ENCODE measurements at places on chromosomes 4 and X. TPM values are rescaled to one million over a fixed set of nuclear protein-coding genes. Genes with fewer than 3 reads are reported as not detected.

DNA sequence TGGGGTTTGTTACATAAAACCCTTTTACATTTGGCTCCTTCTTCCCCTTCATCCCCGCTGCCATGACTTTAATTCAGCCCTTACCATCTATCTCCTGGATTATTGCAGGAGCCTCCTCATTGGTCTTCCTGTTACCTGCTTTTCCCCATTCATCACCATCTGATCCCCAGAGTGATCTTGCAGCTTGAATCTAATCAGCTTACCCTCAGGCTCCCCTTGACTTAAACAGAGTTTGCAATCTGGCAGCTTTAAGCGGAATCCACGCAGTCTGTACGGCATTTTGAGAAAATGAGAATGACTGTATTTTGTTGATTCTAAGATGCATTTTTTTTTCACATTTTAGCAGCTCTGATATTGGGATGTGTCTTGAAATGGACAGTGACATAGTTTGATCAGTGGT, 14.9 kb upstream of the PPEF1 start:
- H3K27ac ChIP-seq, result no peak overlapping the region
- H3K36me3 ChIP-seq, result no peaks in the 10 kb centered on the region
- H3K4me1 ChIP-seq, result no peaks in the 10 kb centered on the region
- H3K4me3 ChIP-seq, result no peak overlapping the region

DNA sequence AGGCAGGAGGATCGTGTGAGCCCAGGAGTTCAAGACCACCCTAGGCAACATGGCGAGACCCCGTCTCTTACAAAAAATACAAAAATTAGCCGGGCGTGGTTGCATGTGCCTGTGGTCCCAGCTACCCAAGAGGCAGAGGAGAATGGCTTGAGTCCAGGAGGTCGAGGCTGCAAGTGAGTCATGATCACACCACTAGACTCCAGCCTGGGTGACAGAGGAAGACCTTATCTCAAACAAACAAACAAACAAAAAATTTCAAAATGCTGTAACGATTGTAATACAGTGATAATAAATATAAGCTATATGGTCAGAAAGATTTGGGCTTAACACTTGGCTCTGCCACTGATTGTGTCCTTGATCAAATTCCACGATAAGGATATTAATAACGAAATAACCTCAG, 24.2 kb downstream of the SLC25A4 start:
- H3K4me1 ChIP-seq, result peaks cover 20% of the 10 kb centered on the region
- peaks cover 27% of the 10 kb centered on the region for H3K27me3 ChIP-seq
- peaks cover 51% of the 10 kb centered on the region for H3K36me3 ChIP-seq
- DNase-seq, result no peak
- H3K27ac ChIP-seq, result no peak overlapping the region

- no peak for DNase-seq
- no peak overlapping the region for H3K4me3 ChIP-seq
- peaks cover 2% of the 10 kb centered on the region for H3K27me3 ChIP-seq
- no peaks in the 10 kb centered on the region for H3K4me1 ChIP-seq
- H3K27ac ChIP-seq, result no peak overlapping the region
Observed at GRCh38 chr4:173478201-173478912, 51.7 kb downstream of the HAND2 start.

GRCh38 chrX:15522464-15522863, 21.9 kb downstream of the BMX start:
- no peak for DNase-seq
- no peak overlapping the region for H3K4me3 ChIP-seq
- no peak overlapping the region for H3K27ac ChIP-seq

GRCh38 chr4:1218634-1219565, 30.0 kb downstream of the CTBP1 start:
- peaks cover 42% of the 10 kb centered on the region for H3K36me3 ChIP-seq
- H3K4me1 ChIP-seq, result peaks cover 27% of the 10 kb centered on the region
- peak overlapping the region; percentile 50 for H3K27ac ChIP-seq
- no peak overlapping the region for H3K4me3 ChIP-seq
- no peak for DNase-seq

DNA sequence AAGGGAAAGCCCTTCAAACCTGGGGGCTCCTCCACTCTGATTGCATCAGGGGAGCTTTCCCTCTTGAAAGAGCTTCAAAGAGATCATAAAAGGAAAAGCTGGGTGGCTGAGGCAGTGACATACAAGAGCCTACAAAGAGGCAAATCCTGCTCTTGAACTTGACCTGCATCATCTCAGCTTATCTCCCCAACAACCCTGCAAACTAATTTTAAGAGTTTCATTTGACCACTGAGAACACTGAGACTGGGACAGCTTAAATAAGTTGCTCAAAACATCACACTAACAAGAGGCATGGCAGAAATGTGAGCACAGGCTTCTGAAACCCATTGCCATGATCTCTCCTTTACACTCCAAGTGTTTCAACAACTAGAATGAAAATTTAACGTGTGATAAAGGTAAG, 101.6 kb upstream of the PPARGC1A start:
- H3K27ac ChIP-seq, result no peak overlapping the region
- no peaks in the 10 kb centered on the region for H3K4me1 ChIP-seq
- no peak overlapping the region for H3K4me3 ChIP-seq
- DNase-seq, result no peak

DNA sequence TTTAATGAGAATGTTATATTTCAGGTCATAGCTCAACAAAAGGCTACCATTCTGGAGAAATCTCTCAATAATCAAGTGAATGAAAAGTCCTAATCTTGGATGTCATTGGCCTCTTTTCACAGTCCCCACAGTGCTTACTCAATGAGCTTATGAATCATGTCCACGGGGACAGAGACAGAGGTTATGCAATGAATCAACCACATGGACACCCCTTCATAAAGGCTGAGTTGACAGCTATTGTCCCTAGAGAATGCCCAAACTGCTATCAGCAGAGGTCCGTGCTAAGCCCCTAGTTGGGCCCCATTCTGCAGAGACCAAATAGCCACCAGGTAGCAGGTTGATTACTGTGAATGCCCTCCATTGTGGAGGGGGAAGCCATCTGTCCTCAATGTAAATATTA, 158.1 kb downstream of the LHFPL1 start:
- no peaks in the 10 kb centered on the region for H3K36me3 ChIP-seq
- no peak overlapping the region for H3K4me3 ChIP-seq
- no peak overlapping the region for H3K27ac ChIP-seq
- no peaks in the 10 kb centered on the region for H3K4me1 ChIP-seq
- H3K27me3 ChIP-seq, result no peaks in the 10 kb centered on the region

DNA sequence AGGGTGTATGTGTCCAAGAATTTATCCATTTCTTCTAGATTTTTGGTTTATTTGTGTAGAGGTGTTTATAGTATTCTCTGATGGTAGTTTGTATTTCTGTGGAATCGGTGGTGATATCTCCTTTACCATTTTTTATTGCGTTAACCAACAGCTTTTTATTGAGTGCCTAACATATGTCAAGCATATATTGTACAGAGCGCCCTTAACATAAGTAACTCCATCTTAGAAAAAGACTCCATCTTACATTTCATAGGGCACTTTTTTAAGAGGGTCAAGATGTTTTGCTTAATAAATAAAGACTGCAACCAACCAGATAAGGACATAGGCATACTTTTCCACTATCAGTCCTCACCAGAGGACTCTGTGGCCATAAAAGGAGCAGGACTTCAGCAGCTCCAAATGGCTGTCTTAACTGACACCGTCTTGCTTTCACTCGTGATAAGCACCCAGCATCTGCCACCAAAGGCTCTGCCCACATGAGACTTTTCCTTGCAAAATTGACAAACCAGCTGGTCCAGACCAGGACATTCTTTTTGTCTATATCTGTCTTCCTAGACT, 75.0 kb downstream of the HS6ST2 start:
- no peaks in the 10 kb centered on the region for H3K36me3 ChIP-seq
- H3K27ac ChIP-seq, result no peak overlapping the region
- no peaks in the 10 kb centered on the region for H3K4me1 ChIP-seq
- no peak for DNase-seq

DNA sequence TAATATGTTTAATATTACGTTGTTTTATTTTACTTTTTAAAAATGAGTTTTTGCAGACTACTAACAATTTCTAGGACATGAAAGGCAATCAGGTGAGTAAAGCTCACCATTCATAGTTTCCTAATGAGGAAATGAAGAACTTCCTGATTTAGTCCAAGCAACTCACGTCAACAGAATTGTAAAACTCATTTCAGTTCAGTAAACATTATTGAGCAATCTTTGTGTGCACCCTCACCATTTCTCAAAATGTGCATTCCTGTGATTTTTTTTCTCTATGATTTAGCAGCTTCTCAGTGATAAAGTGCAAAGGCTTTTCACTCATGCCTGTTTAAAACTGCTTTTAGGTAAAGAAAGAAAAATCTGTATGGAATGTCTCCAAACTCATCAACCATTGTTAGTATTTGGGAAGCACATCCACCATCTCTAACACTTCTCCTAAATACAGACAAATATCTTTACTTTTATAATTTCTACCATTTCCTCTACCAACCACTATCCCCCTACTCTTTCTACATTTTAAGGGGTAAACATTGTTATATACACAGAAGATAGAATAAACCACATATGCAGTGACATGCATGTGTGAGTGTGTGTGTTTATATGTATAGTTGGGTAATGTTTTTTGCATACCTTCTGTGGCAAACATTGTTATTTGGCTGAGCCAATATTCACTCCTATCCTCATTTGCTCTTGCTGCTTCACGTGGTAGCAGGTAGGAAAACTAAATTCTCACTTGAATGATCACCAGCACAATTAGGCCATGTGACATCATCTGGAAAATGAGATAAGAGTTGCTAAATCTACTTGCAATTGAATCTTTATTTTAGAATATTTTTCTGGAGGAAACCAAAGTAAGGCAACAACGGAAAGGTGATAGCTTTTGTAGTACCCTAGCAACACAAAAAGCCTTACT, 54.7 kb upstream of the PRDM8 start:
- DNase-seq, result no peak
- H3K27me3 ChIP-seq, result no peaks in the 10 kb centered on the region
- H3K4me1 ChIP-seq, result peaks cover 68% of the 10 kb centered on the region
- H3K4me3 ChIP-seq, result no peak overlapping the region
- peaks cover 16% of the 10 kb centered on the region for H3K36me3 ChIP-seq
- H3K27ac ChIP-seq, result peak overlapping the region; percentile 79

- no peaks in the 10 kb centered on the region for H3K36me3 ChIP-seq
- no peak overlapping the region for H3K4me3 ChIP-seq
- DNase-seq, result no peak
Observed at GRCh38 chr4:100339870-100340269, 149.6 kb upstream of the DDIT4L start.

DNA sequence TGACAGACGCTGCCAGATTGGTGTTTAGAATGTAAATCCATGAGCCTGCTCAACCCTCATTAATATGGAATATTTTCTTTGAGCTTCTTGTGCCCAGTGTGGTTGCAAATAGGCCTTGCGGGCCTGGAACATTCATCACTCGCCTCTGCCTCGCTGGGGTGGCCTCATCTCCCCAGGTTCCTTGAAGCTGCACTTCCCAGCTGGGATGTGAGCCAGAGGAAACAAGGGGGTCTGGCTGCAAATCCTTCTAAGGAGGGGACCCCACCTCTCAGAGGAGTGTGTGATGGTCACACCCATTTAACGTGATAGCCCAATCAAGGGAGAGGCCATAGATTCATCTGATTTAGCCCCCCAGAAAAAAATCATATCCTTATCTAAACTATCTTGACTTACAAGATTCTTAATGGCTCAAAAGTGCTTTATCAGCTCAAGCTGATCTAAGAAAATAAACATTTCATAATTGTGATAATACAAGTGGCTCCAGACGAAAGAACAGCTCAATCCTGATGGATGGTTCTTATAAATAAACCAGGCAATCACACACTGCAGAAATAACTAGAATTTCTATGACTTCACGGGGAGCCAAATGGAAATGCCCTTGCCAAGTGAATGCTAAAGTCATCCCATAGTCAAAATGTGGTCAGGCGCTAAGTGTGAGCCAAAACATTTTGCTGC, 189.9 kb downstream of the PTTG2 start:
- peaks cover 12% of the 10 kb centered on the region for H3K4me1 ChIP-seq
- H3K27me3 ChIP-seq, result peaks cover 14% of the 10 kb centered on the region
- H3K36me3 ChIP-seq, result peaks cover 4% of the 10 kb centered on the region
- H3K27ac ChIP-seq, result no peak overlapping the region

DNA sequence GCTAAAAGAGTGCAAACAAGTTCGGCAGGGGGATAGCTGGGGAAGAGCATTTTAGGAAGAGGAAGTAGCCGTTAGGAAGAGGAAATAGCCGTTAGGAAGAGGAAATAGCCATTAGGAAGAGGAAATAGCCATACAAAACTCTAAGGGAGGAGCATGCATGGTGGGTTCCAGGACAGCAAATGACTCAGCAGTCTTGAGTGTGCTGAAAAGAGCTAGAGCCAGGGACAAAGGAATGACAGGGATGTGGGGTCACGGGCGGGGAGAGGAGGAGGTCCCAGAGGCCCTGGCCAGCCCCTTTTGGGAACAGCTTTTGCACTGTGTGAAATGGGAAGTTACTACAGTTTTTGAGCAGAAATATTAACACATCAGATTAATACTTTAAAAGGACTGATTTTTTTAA, 882.6 kb downstream of the TRIML1 start:
- no peak overlapping the region for H3K4me3 ChIP-seq
- no peaks in the 10 kb centered on the region for H3K4me1 ChIP-seq
- no peak overlapping the region for H3K27ac ChIP-seq

EPHA5 gene
- total RNA-seq, result not detected

CCKAR gene
- total RNA-seq, result not detected

SYNPO2 gene
- total RNA-seq, result 0.26 TPM

YY2 gene
- total RNA-seq, result 2.2 TPM

TEC gene
- total RNA-seq, result 1.3 TPM

Measured in activated T-helper 1 cell treated with anti-CD3 and anti-CD28 coated beads, Interleukin-12 subunit alpha, Interleukin-12 subunit beta, Interleukin-2, Interleukin-4 antibody, amounts not matched to agents 30 ng/mL and 10 ng/mL and 1 ng/mL, durations not matched to agents 14 hours and 24 hours and 36 hours (primary cell).